ENCODE measurements at places on chromosomes 13 and 19.

DNA sequence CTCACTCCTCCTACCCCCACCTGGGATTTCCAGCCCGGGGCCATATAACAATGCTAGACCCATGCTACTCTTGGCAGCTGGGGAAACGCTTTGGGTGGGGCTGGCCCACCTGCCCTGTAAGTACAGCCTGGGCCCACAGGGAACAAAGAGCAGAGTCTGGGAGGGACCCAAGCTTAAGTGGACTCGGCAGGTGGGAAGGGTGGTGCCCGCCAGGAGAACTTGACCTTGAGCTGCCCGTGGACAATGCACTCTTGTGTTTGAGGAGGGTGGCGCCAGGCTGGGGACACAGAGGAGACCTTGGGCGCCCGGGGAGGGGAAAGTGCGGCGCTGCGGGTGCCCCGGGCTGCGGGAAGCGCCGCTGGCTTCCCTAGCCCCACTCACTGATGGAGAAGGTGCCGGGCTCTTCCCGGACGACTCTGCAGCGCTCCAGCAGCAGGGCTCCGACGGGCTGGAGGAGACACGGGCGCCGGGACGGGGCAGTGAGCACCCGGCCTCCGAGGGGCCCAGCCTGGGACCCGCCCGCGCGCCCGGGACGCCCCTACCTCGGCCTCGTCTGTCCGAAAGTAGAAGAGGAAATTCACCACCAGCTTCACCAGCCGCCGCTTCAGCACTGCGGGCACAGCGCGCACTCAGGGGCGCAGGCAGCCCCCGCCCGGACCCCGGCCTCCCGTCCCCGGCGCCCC lies 607 bp downstream of the PLEKHJ1 start:
- no peak for DNase-seq

- no peak for DNase-seq
Observed at GRCh38 chr13:21759463-21759862, 88.6 kb downstream of the FGF9 start.

DNA sequence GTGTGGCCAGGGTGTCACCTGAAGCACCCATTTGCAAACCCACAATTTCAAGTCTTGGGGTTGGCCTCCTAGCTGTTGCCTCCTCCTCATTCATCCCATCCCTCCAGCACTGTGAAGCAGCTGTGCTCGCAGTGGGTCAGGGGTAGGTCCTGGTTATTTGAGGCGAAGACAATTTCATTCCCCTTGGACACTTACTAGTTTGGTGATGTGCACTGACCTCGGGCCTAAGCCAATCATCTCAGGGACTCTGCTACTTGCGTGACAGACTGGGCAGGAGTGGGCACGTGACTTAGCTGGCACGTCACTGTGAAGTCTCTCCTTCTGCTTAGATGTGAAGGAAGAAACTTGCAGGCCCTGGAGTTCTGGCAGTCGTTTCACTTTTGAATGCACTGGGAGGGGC lies 3.5 kb upstream of the ATP11A start:
- no peak for DNase-seq

- no peak for DNase-seq
Observed at GRCh38 chr19:19356901-19357566, 36.4 kb downstream of the MAU2 start.

GRCh38 chr13:98665638-98665995 lies 86.9 kb downstream of the SLC15A1 start:
- no peak for DNase-seq

DNA sequence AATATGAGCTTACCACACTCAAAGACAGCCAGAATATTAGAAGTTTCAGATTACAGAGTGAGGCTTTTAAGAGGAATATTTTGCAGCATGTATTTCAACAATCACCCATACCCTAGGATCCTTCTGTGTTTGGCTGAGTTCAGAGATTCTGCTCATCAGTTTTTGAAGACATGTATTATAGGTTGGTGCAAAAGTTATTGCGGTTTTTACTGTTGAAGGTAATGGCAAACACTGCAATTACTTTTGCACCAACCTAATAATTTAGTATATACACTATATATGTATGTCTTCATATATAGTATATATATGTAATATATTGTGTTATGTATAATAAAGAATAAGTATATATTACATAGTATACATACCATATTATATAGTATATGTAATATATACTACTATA lies 435.1 kb downstream of the IRS2 start:
- DNase-seq, result no peak

- no peak for DNase-seq
Observed at GRCh38 chr13:113506871-113507388, 16.4 kb upstream of the DCUN1D2 start.

- no peak for DNase-seq
Observed at GRCh38 chr13:106526738-106527444, 8.6 kb downstream of the EFNB2 start.

- no peak for DNase-seq
Observed at GRCh38 chr13:52048516-52048915, 24.0 kb downstream of the UTP14C start.

- DNase-seq, result no peak
Observed at GRCh38 chr19:46578450-46578849, 22.7 kb upstream of the CALM3 start.

Measured in cortex of kidney (tissue), 1 donor.